Panc1 (cell line): ENCODE measurements at places on chromosomes 7 and 10.

DNA sequence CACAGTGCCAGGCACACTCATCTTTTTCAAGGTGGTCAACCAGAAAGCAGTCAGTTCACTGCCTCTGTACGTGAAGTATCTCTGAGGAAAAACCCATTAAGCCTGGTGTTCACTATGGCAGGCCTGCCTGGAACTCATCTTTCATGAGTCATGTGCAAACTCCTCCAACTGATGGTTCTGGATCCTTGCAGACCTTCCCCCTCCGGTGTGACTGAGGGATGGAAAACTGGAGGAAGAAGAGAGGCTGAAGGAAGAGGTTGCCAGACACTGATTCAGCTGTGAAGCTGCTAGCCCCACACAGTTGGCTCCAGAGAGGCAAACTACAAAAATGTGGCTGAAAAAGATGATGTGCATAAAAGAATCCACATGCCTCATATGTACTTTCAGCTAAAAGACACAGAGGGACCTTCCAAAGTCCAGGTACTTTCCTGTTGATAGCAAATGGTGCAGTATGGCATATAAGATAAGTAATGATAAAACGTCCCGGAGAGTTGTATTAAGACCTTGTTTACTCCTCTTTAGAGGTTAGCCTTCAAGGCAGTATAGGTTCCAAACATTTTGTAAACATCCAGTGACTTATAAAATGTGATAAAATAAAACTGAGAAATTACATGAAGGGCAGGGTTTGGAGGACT, 2.7 kb downstream of the CYP3A5 start:
- no peak for DNase-seq

- DNase-seq = no peak
Measured at GRCh38 chr7:83413424-83413823, 235.5 kb downstream of the SEMA3E start.

DNA sequence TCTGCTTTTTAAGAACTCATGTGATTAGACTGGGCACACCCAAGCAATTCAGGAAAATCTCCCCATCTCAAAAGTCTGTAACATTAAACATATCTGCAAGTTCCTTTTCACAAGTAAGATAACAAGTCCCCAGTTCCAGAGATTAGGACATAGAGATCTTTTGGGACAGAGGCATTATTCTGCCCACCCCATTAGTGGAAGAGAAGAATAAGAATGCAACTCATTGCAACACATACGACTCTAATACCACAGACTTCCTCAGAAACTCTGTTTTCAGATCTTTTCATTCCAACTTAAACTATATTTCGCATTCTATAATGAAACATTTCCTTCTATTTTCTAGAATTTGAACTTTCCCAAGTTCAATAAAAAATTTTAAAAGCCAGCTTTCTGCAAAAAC, 137.7 kb downstream of the SEMA3C start:
- no peak for DNase-seq

- no peak for DNase-seq
Measured at GRCh38 chr7:64997927-64998391, 7.1 kb upstream of the ZNF117 start.

DNA sequence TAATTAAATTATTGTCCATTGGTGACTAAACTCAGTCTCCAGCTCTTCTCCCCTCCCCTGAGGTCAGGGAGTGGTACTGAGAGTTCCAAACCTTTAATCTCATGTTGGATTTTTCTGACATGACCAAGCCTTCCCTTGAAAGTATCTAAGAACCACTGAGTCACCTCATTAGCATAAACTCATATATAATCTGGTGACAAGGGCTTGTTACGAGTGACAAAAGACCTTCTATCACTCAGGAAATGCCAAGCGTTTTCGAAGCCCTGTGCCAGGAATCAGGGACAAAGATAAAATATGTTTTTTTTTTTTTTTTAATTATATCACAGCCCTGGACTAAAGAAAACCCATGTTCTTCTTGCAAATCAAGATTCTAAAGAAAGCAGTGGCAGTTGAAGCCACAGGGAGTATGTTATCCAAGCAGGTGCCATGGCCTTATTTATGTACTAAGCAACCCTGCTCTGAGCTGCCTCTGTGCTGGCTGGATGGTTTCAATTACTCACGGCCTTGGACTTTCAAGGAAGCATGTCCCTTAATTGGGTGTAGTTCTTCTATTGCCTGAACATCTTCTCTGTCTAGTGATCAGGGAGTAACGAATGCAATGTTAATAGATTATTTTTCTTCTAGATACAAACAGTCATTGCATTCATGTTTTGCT, 169.0 kb upstream of the PRKCQ start:
- DNase-seq = no peak

DNA sequence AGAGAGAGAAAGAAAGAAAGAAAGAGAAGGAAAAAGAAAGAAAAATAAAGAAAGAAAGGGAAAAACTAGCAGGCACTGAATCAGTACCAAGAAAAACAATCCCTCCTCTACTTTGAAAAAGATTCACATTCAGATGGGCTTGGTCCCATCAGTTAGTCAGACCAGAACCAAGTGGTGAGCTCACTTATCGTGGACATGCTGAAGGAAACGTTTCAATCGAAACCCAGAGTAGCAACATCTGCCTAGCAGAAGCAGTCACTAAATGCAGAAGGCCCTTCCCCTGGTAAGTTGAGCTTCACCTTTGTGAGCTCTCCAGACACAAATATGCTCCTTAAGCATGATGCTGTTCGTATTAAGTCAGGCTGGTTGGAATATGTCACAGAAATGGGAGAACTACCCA, 167.7 kb downstream of the TRIL start:
- DNase-seq = no peak

DNA sequence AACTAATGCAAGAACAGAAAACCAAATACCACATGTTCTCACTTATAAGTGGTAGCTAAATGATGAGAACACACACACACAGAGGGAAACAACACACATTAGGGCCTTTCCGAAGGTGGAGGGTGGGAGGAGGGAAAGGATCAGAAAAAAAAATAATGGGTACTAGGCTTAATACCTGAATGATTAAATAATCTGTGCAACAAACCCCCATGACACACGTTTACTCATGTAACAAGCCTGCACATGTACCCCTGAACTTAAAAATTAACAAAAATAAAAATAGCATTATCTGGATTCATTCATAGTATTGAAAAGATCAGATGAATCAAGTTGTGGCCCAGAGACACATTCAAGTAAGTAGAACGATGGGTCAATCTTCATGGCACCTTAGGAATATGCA, 159.5 kb upstream of the POT1 start:
- DNase-seq = no peak

DNA sequence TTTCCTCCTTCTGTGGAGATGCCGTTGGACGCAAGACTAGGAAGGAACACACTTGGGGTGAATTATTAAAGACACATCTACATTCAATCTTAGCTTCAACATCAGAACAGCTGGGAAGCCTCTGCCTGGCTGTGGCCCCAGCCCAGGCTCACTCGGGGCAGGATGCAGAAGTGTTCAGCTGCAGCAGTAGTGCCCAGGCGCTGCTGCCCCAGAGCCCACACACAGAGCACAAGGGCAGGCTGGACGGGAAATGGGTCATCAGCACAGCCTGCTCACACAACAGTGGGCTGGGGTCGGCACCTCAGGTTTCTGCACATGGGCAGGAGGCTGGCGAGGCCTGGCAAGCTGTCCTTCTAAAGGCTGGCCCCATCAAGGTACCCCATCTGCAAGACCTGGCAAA, 42.5 kb downstream of the NOD1 start:
- DNase-seq = no peak

DNA sequence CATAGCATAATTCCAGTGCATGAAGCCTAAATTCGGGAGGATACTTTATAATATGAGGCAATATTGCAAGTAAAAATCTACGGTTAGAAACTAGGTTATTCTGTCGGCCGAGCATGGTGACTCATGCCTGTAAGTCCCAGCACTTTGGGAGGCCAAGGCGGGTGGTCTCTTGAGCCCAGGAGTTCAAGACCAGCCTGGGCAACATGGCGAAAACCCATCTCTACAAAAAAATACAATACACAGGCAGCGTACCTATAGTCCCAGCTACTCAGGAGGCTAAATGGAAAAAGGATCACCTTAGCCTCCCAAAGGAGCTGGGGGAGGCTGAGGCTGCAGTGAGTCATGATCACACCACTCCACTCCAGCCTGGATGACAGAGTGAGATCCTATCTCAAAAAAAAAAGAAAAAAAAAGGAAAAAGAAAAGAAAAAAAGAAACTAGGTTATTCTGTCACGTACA, 14.2 kb downstream of the SKAP2 start:
- DNase-seq = no peak

- DNase-seq = peak; percentile 81
Measured at GRCh38 chr7:134515569-134516468, 11.5 kb upstream of the AKR1B10 start.

DNA sequence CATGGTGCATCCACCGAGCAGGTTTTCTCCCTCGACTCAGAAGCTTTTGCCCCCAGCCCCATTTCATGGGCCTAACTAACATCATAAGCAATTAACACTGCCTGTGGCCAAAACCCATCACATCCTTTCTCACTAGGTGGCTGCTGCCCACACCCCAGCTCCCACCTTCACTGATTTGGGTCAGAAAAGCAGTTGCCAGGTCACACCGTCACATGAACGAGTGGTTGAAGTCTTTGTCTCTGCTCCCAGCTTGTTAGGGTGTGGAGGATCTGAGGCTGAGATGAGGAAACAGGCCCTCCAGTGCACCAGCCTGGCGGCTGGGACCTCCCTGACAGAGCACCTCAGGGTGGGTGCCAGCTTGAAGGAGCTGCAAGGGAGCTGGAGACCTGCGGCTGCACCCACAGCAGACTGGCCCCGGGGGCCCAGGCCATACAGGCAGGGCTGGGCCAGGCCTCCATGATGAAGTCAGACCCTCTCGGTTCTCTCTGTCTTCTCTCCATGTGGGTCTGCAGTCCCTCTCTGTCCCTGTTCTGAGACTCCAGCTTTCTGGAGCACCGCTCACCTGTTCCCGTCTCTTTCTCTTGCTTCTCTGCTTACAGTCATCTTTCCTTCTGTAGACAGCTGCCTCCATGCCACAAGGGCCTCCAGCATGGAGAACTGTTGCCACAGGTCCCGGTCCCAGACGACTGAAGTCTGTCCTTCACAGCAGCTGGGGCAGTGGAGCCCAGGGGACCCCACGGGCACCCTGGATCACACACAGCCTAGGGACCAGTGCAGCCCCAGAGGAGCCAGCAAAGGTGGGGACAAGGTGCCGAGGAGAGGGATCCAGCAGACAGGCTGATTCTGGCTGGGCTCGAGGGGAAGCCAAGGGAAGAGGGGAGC, 13.8 kb upstream of the INPP5A start:
- DNase-seq = no peak

GRCh38 chr7:148461392-148462179, 129.0 kb upstream of the C7orf33 start:
- DNase-seq = no peak

DNA sequence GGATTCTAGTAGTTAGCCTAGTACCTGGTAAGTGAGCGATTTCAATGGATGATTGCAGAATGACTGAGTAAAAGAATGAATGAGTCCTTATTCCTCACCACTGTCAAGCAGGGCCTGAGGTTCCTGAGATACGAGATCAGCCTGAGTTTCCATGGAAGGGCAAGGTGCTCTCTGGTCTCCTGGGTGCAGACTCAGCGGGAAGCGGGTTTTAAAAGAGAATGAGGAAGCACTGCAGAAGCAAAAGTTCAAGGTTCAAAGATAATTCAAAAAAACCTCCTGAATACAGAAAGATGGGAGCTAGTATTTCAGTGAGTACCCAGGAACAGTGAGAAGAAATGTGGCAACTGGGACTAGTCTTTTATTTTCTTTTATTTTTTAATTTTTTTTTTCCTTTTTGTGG, 4.3 kb downstream of the ZNF3 start:
- DNase-seq = no peak

DNA sequence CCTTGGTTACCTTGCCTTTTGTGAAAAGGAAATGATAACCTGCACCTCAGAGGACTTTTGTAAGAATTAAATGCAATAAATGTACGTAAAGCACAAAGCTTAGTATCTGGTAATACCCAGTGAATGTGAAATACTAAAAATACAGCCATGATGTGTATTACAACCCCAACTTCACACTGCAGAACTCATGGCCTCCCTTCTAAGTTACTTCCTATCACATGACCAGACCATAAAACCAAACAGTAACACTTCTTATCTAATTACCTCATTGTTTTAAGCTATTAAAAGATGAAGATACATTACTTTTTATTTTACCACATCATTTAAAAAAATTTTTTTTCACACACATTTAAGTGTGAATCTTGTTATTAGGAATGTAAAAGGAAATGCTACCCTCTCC, 29.0 kb downstream of the VPS41 start:
- DNase-seq = no peak

GRCh38 chr7:99468336-99468918, 2.5 kb upstream of the ATP5MF start:
- DNase-seq = no peak

DNA sequence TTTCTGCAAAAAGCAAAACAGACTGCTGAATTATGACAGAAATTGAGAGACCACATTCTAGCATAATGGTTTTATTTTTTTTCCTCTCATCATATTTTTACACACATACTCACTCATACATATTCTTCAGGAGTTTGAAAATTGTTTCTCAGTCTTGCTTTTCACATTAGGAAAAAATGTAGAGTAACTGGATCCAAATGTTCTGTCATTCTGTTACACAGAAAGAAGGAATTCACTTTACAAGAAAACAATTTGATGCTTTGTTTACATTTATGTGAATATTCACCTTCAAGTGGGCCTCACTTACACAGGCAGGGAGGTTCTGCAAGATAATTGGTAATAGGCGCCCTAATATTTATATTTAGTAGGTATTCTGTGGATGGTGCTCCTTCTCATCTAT, 82.0 kb downstream of the ARL4A start:
- no peak for DNase-seq

DNA sequence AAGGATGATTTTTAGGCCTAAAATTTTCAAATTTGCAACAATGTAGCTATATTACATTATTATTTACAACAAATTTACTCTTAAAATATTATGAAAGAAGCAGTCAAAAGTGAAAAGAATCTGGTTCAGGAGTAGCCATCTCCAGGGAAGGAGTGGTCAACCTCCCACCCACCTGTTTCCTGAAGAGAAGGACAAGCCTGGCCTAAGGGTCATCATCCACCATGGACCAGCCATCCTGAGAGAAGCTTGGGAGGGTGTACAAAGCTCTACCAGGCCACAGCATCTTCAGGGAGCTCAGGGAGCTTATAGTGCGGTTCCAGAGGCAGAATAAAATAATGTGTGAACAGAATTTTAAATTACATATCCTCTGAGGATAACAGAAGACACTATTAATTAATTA, 38.1 kb downstream of the COL1A2 start:
- DNase-seq = no peak

DNA sequence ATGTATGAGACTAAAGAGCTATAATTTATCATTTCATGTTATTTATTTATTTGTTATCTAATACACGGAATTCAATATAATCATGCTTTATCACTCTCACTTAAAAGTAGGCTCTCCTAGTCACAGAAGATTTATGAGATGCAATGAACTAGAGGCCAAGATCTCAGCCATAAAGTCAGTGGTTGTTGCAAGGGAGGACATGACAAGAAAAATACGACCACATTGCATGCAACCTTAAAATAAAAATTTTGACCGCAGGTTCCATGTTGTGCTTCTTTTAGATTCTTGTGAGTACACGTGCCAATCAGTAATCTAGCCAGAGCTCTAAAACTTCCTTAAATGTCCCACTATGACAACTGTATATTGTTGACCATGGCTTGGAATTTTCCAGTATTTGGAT, 75.9 kb upstream of the SP8 start:
- no peak for DNase-seq
